ENCODE measurements at places on chromosomes 12 and 14.

DNA sequence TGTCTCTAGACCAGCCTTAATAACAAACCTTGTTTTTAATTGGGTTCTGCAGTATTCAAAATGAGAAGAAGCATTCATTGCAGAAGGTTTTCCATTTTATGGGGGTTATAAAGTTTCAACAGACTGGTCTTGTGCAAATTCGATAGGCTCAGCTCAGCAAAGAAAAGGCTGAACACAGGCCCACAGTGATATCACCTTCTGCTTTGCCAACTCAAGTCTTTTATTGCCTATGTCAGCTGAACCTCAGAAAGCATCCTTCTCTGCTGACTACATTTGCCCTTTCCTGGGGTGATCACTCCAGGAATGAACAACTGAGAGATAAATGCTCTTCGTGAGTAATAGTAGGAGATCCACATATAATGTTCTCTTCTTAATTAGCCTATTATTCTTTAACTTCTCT is 134.5 kb upstream of the CCDC175 start:
- DNase-seq: no peak

- DNase-seq: no peak
Observed at GRCh38 chr12:122166422-122167349, 7.3 kb downstream of the IL31 start.

DNA sequence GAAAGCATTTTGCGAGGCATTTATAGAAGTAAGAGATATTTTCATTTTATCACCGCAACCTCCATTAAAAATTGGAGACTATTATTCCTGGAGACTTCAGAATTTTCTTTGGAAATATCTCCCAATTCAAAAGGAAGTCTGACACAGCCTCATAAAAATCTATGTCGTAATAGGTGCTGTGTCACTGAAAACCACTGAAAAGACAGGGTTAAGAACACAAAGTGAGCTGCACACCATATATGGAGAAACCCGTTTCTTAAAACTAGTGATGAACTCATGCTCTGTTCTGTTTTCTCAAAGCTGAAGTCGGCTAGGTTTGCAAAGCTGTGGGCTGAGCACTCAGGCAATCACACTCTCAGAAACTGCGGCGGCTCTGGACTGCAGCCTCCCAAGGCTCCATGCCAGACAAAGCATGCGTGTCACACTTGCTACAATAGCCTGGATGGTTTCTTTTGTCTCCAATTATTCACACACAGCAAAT is at the start of gene GLIPR1:
GLIPR1 (plus strand) TSS at position 287 of the 481 bp plus-strand sequence; CDS start at position 413, 126 bp downstream.
- DNase-seq: peak; percentile 50

GRCh38 chr12:29416748-29417147 is 35.8 kb upstream of the ERGIC2 start:
- no peak for DNase-seq

DNA sequence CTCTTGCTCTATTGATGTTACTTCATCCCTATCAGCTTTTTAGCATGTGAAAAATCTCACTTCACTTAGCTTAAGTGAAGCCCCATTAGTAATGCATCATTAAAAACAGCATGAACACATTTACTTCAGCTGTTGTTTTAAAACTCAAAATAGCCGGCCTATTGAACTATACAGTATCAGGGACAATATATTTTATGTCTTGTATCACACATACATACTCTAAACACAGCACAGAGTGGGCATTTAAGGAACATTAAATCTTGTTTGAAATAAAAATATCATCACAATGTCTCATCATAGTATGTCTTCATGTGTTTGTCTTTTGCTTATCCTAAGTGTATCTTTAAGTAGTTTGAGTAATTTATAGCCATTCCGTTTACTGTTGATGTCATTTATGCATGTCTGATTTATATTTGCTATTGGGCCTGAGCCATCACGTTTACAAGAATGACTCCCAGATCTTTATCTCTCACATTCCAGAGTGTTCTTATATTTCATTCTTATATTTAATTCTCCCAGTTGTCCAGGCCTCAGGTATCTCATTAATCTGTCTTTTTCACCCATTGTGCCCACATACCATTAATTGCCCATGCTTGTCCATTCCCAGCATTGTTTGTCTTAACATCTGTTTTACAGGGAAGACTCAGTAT is 57.5 kb downstream of the ARHGAP5 start:
- no peak for DNase-seq

Measured in stimulated activated CD8-positive, alpha-beta memory T cell treated with anti-CD3 and anti-CD28 coated beads, Interleukin-12 subunit alpha, Interleukin-12 subunit beta, amount 100 ng/mL, for 1 hour (primary cell).